ENCODE measurements at places on chromosomes 3 and 15. TPM values are rescaled to one million over a fixed set of nuclear protein-coding genes. Genes with fewer than 3 reads are reported as not detected.

GRCh38 chr3:138078096-138078495 is 37.3 kb downstream of the DZIP1L start:
- no peak for DNase-seq

DNA sequence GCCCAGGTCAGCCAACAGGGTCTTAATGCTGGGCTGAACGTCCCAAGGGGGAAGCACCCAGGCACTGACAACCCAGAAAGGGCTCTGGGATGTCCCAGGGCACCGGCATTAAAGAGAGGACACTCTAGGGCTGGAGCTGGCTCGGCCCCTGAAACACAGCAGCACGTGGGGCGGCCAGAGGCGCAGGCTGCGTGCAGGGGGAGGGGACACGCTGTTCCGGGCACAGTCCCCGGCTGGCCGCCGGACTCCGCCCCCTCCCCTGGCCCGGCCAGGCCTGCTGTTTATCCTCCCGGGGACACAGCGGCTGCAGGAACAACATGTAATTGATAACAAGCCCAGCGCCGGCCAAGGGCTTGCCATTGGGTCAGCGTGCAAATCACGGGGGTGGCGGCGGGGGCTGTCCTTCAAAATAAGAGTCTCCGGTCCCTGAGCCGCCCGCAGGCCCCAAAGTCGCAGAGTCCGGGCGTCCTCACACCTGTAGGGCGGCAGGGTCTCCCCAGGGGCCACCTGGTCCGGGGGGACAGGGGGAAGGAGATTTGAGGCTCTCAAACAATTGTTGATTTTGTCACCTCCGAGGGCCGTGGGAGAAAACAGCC is 1.3 kb downstream of the KLF15 start:
- peak; percentile 89 for DNase-seq

- peak; percentile 88 for DNase-seq
Observed at GRCh38 chr15:42084465-42085235, 9.7 kb downstream of the PLA2G4D start.

GRCh38 chr15:72272997-72273352 is 621 bp upstream of the PARP6 start:
- DNase-seq, result no peak

DNA sequence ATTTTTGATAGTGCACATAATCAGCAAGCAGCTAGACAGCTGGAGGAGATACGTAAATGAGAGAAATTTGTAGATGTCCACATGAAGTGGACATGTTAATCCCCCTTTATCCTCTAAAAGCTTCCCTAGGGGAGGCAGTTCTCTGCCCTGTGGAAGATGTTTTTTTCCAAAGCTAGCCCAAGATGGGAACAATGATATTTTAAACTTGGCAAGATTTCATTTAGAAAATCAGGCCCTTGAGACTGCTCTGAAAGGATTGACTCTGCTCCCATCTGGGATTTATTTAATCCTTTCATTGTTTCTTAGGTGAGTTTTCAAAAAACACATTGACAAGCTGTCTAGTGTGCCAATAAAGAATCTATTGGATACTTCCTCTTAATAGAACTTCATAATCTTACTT is 92.0 kb downstream of the SYNPR start:
- no peak for DNase-seq

DNA sequence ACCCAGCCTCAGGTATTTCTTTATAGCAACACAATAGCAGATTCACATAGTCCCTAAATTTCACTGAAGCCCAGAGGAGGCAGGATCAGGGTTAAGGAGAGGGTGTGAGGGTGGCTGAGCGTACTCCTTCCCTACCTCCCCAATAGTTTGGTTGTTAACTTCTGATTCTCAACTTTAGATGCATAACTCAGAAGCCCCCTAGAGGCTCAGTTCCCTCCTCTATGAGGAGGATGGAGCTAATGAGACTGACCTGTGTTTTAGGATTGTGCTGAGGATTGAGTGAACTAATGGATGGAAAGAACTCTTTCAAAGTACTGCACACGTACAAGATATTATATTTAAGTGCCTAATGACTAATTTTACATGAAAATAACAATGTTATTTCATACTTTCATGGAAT is 249.3 kb upstream of the SOX14 start:
- no peak for DNase-seq

DNA sequence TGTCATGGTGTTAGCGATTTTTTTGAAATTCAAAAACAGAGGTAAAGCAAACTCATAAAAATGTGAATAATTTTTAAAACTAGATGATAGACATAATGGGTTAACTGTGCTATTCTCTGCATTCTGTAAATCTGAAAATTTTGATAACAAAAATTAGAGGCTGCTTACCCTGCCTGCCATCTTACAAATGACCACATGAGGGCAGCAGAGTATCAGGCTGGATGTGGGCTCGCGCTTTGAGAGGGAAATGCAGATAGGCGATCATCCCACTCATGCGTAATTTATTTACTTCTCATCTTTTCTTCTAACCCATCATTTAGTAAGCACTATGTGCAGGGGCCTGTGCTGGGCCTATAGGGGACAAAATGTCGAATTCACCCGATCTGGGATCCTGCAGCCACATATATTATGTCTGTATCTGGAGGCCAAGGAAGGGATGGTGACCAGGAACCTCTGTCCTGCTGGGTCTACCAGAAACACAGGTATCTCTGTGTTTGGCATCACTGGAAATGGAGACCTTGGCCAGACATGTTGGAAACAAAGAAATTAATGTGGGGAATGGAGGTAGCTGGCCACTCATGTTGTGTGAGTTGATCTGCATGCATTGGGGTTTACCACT is 7.8 kb upstream of the RAD18 start:
- DNase-seq, result peak; percentile 81

DNA sequence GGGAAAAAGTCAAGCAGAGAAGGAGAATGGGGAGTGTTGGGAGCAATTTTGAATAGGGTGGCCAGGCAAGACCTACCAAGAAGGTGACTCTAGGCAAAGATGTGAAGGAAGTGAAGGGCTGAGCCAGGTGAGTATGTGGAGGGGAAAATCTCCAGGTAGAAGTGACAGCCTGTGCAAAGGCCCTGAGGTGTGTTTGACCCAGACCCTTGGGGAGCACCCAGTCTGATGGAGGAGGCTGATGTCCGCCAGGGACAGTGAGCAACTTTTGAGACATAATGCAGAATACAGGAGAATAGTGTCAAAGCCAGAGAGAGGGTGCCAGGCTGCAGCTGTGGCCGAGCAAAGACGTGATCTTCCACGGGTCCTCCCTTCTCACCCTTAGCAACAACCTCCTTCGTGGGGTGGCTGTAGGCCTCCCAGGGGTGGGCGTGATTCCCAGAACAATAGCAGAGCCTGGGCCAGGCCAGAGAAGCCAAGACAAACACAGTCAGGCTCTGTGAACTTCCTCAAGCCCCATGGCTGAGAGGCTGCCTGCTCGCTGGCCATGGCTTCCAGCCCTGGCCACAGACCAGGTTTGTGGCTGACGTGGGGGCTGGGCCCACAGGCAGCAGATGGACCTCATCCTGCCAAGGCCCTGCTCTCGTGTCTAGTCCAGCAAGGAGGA is 58.1 kb downstream of the SLC6A6 start:
- DNase-seq, result peak; percentile 59

Gene AQR
- total RNA-seq, result 25.1 TPM

Gene ARHGEF26
- 6.8 TPM for total RNA-seq
